Stimulated activated CD4-positive, alpha-beta T cell treated with anti-CD3 and anti-CD28 coated beads, Interleukin-15, amount 100 ng/mL, for 1 hour (primary cell): ENCODE measurements at places on chromosomes 2 and 18.

DNA sequence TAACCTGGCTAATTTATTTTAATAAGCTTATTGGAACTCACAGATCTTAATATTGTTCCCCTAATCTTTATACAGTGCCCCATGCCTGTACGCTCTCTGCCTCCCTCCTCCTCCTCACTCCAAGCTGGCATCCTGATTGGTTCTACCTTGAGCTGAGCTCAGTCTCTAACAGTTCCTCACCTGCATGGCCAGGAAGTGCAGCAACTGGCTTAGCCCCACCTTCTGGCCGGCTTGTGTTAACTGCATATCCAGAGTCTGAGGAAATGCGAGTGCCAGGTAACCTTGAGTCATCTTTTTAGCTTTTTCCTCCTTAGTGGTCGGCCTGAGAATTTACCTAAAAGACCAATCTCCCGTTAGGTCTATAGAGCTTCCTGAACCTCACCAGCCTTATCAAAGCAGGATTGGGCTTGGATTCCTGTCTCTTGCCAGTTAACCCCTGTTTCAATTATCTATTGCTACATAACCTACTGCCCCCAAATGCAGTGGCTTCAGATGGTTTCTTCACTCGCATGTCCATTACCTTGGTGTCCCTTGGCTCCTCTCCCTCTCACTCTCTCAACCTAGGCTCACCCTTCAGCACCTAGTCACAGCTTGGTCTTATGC, 89.5 kb upstream of the STK39 start:
- DNase-seq, result peak; percentile 7

DNA sequence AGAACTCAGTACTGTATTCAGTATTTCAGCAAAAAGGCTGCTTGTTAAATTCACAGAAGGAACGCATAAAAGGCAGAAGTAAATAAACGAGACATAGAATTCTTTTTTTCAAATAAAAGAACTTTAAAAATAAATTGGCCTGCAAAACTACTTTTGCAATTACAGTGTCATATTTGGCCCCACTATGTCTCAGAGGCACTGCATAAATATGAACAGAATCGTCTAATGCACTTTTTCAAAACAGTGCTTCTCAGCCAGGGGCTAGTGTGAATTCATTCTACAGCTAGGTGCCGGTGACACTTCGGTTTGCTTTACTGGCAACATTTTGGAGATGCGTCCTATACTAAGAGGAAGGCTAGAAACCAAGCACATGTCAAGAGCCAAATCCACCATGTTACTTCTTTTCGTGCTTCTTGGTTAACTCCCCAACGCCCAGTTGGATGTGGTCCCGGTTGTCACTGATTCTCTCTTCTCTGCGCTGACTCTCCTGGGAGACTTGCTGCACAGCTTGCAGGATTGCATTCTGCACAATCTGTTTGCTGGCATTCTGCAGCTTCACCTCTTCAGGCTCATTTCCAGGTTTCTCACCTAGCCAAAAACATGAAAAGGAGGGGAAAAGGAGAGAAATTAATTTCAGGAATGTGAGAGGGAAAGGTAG, 51.8 kb downstream of the AKAIN1 start:
- DNase-seq, result no peak

GRCh38 chr2:32558492-32558891, 69.4 kb upstream of the TTC27 start:
- DNase-seq, result no peak

DNA sequence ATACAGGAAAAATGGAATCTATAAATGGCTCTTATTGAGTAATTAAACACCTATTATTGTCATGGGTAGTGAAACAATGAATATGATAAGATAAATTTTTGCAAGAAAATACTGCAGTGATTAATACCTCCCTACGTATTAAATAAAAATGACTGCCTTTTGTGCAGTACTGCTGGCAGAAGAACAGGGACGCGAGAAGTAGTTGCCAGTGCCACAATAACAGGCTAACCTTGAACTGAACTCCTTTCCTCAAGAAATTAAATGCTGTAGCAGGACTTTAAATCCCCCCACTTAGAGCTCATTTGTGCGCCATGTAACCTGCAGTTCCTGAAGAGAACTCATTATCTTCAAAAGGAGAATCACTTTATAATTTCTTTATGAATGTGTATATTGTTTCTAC, 24.6 kb downstream of the FIGN start:
- DNase-seq, result no peak

GRCh38 chr18:37327063-37327577, 238.5 kb downstream of the CELF4 start:
- DNase-seq, result no peak

DNA sequence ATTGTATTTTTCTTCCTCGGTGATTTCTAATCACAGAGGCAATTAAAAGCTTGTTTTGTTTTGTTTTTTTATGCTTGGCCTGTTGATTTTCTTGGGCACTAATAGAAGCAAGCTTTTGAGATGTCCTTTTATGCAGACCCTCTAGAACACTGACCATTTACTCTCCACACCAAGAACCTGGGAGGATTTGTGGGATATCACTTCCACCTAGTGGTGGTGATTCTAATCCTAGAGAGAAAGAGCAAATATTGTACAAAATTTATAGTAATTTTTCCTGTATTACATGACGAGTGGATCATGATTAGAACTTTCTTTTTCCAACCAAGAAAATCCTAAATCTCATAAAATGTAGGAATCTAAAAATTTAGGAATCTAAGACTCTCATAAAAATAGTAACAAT, 23.4 kb downstream of the NEMP2 start:
- DNase-seq, result no peak
